ENCODE measurements at places on chromosomes 5 and 9.

DNA sequence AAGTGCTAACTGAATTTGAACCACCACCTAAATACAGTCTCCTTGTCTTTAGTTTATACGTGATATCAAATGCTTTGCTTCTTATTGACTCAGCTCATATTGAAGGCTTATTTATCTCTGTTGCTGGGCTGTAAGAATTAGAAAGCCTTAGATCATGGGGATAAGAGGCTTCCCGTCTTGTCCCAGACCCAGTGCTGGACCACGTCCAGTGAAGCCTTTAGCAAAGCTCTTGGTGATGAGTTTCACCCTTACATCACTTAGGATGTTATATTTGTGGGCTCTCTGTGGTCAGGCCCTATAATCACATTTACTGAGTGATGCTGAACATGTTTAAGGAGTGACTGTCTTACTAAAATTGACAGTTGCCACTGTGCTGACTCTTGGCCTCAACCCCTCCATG is 11.2 kb downstream of the FAM240B start:
- DNase-seq: no peak

DNA sequence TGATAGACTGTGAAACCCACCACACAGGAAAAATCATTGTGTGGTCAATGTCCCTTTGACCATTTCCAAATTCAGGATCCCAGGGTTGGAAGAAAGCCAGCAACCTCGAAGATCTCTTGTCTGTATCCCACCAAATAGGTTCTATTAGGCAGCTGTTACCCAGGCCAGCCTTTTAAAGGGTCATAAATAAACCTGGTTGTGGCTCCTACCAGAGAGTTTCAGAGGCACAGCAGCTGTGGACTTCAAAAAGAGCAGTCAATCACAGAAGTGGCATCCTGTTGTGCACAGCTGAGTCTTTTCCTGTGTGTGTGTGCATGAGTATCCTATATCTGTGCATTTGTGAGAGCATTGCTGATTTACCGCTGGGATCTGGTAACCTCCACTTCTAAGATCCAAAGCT is 23.7 kb upstream of the OR2S2 start:
- DNase-seq: no peak

GRCh38 chr9:136795000-136795348 is 1.2 kb upstream of the CCDC183 start:
- DNase-seq: no peak

DNA sequence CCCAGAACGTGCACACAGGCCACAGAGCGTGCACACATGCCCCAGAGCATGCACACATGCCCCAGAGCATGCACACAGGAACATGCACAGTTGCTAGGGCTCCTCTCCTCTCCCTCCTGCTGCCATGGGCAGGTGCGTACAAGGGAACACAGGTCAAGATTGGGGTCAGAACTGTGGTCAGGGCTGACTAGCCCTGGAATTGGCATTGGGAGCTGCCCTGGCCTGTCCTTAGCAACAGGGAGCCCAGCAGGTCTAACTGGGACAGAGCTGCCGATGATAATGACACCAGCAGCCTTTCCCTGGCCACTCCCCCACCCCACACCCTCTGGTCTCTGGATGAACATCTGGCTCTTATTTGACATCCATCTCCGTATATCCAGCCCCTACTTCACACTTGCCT is 8.0 kb downstream of the PCDH1 start:
- no peak for DNase-seq

GRCh38 chr5:170330568-170331054 is 33.0 kb upstream of the LCP2 start:
- peak; percentile 32 for DNase-seq

All from activated naive CD4-positive, alpha-beta T cell treated with Interleukin-2 at 50 U/mL for 16 hours (primary cell).